ENCODE measurements at places on chromosomes 6 and 20.

DNA sequence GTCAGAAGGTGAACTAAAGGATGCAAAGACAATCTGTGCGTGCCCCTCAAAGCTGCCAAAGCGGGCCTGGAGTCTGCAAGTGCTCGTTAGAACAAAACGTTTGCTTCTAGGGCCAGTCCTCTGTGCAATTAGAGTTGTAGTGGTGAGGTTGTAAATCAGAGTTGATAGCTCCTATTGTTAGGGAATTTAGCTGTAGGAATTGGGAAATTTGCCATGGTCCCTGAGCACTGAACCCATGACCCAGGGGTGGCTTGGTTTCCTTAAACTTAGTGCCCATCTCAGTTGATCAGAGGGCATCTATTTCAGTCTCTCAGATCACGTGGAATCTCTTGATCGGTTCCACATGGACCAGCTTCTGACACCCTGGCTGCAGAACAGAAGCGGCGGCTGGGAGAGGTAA, 18.8 kb upstream of the RPS6KA2 start:
- no peak for DNase-seq

GRCh38 chr20:50996901-50997865, 25.7 kb downstream of the KCNG1 start:
- no peak for DNase-seq

DNA sequence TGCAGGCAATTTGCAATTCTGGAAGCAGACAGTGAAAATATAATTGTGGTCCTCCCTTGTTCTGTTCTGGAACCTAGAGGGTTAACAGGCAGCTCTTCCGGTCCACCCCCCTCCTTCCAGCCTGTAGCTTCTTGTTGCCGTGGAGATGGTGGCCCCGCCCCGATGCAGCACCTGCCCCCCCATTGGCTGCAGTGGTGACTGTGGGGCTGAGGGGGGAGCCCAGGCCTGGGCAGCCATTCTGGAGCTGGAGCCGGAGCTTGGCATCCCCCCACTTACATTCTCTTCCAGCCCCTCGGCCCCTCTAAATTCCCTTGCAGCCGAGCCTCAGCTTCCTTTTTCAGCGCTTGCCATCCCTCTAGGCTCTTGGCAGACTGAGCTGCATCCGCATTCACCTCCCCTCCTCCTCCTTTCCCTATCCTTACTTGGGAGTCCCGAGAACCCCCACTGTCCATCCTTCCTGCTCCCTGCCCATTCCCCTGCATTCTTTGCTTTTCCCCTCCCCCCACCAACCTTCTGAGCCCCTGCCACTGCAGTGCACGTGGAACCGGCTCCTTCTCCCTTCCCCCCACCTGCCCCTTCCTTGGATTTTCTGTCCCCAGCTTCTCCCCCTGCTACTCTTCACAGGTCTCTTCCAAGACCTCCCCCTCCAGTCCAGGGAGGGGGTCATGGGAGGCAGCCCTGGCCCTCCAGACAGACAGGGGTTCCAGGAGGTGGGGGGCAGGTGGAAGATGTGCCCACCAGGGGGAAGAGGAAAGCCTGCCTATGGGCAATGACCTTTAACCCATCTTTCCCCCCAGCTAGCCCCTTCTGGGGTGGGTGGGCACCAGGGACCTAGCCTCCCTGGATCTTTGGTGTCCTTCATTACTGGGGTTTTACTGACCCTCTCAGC, 11.4 kb downstream of the SYNGAP1 start:
- peak; percentile 84 for DNase-seq

GRCh38 chr20:32350421-32350820, 7.7 kb upstream of the ASXL1 start:
- no peak for DNase-seq

DNA sequence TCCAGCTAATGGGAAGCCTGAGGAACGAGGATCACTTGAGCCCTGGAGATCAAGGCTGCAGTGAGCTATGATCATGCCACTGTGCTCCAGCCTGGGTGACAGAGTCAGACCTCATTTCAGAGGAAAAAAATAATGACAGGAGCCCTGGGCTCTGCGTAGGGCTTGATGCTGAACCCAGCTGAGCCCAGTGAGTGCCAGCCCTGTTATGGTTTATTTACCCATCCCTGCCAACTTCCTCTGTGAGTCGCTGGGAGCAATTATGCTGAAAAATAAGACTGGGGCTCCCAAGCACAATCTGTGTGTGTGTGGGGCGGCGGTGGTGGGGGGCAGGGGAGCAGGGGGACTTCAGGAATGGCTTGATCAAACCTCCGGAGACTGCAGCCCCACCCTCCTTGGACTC, 75.9 kb upstream of the PMEPA1 start:
- DNase-seq: no peak

Data from ELF-1 (cell line).